ENCODE measurements at places on chromosomes 6 and 20.

- no peak for DNase-seq
These were observed 502.2 kb upstream of the JARID2 start for GRCh38 chr6:14743474-14744211.

DNA sequence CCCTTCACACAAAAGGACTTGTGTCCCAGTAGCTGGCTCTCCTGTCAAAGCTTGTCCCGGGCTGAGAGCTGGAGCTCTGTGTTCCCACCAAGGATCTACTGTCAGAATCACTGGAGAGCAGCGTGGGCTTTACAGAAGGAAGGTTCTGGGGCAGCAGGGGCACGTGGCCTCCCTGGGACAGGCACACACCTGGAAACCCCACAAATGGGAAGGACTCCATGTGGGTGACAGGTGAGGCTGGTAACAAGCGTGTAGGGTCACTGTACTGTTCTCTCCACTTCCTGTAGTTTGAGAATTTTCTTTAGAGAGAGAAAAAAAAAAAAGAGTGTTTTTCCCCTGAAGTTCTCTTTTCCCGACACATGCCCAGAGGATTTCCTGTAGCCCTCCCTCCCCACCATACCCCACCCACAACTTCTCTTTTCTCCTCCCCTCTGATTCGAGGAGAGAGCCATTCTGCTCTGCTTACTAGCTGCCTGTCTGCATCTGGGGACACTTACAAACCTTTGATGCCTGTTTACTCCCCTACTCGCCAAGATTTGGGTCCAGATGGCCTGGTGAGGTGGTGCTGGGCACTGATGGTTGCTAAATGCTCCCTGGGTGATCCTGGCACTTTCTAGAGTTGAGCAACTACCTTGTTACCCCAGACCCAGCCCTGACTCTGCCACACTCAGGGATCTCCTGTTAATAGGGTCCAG, 84.1 kb upstream of the SIRPA start:
- no peak for DNase-seq

- peak; percentile 2 for DNase-seq
These were observed 699.3 kb downstream of the RNF144B start for GRCh38 chr6:19086480-19086879.

GRCh38 chr6:95099410-95099809, 477.9 kb upstream of the MANEA start:
- DNase-seq, result no peak
